ENCODE measurements at places on chromosomes 13 and 19.
A peak's percentile ranks its signal among the peaks of the same experiment; 100 is the strongest.

DNA sequence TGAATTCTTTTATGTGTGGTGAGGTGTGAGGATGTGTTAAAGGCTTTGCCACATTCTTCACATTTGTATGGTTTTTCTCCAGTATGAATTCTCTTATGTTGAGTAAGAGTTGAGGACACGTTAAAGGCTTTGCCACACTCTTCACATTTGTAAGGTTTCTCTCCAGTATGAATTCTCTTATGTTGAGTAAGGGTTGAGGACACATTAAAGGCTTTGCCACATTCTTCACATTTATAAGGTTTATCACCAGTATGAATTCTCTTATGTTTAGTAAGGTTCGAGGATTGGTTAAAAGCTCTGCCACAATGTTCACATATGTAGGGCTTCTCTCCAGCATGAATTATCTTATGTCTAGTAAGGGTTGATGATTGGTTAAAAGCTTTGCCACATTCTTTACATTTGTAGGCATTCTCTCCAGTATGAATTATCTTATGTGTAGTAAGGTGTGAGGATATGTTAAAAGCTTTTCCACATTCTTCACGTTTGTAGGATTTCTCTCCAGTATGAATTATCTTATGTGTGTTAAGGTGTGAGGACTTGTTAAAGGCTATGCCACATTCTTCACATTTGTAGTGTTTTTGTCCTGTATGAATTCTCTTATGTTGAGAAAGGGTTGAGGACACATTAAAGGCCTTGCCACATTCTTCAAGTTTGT is 27.1 kb downstream of the ZNF724 start:
- no peak for DNase-seq

DNA sequence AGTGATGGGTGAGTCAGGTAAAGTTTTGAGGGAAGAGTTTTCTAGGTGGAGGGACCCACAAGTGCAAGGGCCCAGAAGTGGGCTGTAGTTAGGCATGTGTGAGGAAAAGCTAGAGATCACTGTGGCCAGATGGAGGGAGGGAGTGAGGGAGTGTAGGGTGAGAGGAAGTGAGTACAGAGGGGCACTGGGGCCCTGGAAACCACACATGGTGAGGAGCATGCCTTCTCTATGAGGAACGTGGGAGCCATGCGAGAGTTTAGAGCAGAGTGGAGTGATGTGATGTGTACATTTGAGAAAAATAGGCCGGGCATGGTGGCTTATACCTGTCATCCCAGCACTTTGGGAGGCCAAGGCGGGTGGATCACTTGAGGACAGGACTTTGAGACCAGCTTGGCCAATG is 14.7 kb upstream of the SHKBP1 start:
- DNase-seq = no peak

GRCh38 chr19:3189702-3190469 is 4.2 kb downstream of the NCLN start:
- no peak for DNase-seq

DNA sequence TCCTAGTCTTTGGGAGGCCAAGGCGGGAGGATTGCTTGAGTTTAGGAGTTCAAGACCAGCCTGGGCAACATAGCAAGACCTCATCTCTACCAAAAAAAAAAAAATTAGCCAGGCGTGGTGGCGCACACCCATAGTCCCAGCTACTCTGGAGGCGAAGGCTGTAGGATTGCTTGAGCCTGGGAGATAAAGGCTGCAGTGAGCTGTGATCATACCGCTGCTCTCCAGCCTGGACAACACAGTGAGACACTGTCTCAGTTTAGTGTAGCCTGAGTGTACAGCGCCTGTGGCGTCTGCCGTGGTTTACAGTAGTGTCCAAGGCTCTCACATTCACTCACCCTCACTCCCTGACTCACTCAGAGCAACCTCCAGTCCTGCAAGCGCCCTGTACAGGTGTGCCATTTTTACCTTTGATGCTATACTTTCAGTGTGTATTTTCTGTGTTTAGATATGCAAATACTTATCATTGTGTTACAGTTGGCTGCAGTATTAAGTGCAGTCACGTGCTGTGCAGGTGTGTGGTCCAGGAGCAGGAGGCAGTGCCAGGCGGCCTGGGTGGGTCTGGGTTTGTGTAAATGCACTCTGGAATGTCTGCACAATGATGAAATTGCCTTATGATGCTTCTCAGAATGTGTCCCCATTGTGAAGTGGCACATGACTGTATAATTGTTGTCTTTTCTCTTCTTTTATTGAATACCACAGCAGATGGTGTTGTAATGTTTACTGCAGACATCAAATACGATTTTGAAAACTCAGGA is 36.1 kb upstream of the DCUN1D2 start:
- DNase-seq = no peak

DNA sequence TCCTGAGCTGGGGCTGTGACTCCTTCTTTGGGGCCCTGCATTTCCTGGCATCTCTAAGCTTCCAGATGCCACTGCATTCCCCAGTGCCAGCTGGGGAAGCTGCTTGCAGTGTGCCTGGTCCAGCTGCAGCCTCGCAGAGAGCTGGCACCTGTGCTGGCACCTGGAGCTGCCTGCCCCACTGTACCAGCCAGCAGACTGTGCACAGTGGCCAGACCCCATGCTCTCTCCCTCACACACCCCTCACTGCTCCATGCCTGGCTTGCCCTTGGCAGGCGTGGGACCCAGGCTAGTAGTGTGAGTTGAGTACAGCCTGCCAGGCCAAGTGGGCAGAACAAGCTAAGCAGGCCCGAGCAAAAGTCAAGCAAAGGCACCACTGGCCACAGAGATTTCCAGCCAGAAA is 327.5 kb downstream of the NDFIP2 start:
- no peak for DNase-seq

- DNase-seq = peak; percentile 52
These were observed 64.6 kb upstream of the SOX21 start for GRCh38 chr13:94776956-94777355.

DNA sequence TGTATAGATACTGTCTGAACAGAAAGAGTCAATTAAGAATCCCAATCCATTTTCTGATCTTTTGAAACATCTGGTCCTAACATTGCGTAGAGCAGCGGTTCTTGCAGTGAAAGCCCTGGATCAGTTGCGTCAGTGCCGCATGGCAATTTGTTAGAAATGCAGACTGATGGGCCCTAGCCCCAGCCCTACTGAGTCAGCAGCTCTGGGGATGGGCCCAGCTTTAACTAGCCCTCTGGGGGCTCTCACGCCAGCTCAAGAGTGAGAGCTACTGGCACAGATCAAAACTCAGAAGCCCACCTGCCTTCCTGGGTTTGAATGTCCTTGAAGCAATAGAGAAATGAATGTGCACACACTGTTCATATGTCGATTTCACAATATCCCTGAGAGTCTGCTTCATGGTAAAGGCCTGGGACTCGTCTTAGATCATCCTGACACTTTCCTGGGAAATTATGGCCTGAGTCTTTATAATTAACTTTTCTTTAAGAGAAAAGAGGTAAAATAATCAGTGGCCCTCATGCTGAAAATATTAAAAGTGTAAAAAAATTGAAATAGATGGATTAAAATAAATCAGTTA is 206.8 kb upstream of the TMTC4 start:
- DNase-seq = no peak

DNA sequence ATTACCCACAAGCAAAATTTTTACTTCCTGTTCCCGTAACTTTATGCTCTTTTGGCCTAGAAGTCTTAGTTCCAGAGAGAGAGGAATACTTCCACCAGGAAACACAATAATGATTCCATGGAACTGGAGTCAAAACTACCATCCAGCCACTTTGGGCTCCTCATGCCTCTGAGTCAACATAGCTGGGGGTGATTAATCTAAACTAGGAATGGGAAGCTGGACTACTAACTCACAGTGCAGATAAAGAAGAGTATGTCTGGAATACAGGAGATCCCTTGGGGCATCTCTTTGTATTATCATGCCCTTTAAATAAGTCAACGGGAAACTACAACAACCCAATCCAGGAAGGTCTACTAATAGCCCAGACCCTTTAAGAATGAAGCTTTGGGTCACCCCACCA is 8.9 kb upstream of the ELF1 start:
- DNase-seq = no peak

DNA sequence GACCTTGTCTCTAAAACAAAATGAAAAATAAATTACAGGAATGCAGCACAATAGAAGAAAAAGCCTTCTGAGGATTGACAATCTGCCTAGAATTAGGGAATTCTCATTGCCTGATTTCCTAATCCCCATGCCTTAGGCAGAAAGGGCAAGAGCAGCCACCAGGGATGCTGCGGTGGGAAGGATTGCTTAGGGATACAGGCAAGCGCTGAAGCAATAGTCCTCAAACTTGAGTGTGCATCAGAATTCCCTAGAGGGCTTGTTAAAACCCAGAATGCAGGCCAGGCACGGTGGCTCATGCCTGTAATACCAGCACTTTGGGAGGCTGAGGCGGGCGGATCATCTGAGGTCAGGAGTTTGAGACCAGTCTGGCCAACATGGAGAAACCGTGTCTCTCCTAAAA is 1.0 kb upstream of the OR7C2 start:
- no peak for DNase-seq

GRCh38 chr19:850221-850978 is 1.7 kb upstream of the ELANE start:
- no peak for DNase-seq

DNA sequence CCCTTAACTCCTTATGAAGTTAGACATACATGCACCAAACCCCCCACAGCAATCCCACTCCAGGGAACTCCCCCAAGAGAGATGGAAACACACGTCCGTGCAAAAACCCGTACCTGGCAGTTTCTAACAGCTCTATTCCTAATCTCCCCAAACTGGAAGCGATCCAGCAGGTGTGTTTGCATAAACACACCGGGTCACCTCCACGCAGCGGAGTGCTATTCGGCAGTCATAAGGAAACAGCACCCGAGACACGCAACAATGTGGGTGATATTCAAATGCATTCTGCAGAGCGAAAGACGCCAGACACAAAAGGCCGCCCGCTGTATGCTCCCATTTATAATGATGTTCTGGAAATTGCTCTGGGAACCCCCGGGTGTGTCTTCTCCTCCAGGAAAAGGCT is 6.8 kb upstream of the ZNRF4 start:
- DNase-seq = no peak

- no peak for DNase-seq
These were observed at the start of gene ADAMTS10 for GRCh38 chr19:8610041-8610935. Gene ADAMTS10, minus strand, starts transcription at chr19:8610715. Its CDS starts 5,005 bp downstream, at chr19:8605710.

All from HAP-1 (cell line).